ENCODE measurements at places on chromosomes 1 and 21.

GRCh38 chr1:6602669-6603237 lies at the start of gene KLHL21:
Gene KLHL21 (minus strand): TSS chr1:6602869. CDS start chr1:6602817, 52 bp downstream.
- no peak for DNase-seq

DNA sequence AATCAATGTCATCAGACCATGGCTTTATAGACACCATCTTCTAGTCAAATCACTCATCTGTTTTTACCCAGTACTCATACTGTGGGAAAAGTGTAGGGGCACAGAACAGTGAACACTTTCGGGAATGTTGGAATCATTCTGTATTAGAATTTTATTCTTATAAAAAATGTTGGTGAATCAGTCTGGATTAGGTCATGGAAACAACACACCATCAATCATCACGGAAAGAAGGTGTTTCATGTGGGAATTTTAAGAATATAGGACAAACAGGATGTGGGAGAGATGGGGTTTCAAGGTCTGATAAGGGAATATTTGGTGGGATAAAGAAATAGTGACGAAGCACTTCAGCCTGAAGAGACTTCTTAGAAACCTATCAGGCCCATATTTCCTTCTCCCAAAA lies 17.3 kb downstream of the GBP1 start:
- no peak for DNase-seq

- DNase-seq, result no peak
Observed at GRCh38 chr1:68142036-68142435, 90.3 kb downstream of the WLS start.

GRCh38 chr1:180838535-180838934 lies 74.2 kb upstream of the KIAA1614 start:
- DNase-seq, result no peak

- DNase-seq, result no peak
Observed at GRCh38 chr1:204920967-204921366, 50.3 kb downstream of the NFASC start.

GRCh38 chr1:116841569-116842344 lies 68.0 kb upstream of the PTGFRN start:
- no peak for DNase-seq

DNA sequence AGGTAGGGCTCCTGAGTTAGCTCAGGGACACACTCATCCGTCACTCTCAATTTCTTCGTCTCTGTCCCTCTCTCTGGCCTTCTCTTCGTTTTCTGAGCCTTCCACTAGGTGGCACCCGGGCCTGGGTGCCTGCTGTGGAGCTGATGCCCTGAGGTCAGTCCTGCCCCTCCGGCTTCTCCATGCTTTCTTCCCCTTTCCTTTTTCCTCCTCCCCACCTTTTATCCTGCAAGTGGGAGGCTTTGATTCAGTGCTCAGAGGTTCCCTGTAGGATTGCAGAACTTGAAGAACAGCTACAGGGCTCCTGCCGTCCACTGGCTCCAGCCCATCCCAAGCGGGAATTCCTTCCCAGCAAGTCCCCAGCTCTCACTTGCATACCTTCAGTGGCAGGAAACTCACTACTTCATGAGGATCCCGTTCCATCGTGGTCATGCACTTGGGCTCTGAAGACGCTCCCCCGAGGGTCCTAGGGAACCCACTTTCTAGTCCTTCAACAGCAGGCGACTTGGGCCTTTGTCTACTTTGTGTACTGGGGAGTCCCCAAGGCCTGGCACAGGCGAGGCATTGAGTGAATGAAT lies 45.6 kb downstream of the SRRM1 start:
- DNase-seq, result no peak

DNA sequence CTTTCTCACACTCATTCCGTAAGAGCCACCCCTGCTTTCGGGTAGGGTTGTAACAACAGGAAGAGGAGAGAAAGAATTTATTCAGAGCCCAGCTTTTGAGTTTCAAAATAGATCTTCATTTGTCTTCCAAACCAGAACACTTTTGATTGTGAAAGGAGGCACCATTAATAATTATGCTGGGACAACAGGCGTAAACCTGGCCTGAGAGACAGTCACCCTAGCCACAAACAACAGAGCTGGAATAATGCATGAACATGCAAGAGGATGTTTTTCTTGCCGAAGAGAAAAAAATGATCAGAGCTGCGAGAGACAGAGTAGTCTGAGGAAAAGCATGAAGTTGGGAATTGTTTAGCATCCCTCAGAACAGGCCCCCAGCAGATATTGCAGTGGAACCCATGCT lies 18.5 kb upstream of the GREM2 start:
- DNase-seq, result no peak

DNA sequence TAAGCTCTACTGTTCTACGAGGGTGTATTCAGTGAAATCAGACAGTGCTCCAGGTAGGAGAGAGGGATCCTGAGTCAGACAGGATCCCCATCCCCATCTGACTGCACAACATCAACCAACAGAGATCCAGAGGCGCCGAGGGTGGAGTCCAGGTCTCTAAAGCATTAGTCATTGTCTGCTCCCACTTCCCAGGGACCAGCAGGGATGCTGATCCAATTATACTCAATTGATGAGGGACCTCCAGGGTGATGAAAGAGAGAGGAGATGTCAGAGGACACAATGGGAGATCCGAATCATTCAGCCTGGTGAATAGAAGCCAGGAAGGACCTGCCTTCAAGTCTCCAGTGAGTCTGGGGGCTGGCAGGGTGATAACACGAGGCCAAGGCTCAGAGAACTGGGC lies 39.5 kb upstream of the STMN1 start:
- DNase-seq, result no peak

- no peak for DNase-seq
Observed at GRCh38 chr1:85544689-85545215, 35.8 kb upstream of the CCN1 start.

- DNase-seq, result no peak
Observed at GRCh38 chr1:244154872-244155531, 103.9 kb downstream of the ZBTB18 start.

- DNase-seq, result no peak
Observed at GRCh38 chr1:95604771-95605170, 370.8 kb downstream of the RWDD3 start.

GRCh38 chr1:213987927-213988506 lies at the start of gene PROX1:
Gene PROX1 (plus strand): TSS chr1:213987973. CDS start chr1:213996536, 8,563 bp downstream.
- DNase-seq, result peak; percentile 33

DNA sequence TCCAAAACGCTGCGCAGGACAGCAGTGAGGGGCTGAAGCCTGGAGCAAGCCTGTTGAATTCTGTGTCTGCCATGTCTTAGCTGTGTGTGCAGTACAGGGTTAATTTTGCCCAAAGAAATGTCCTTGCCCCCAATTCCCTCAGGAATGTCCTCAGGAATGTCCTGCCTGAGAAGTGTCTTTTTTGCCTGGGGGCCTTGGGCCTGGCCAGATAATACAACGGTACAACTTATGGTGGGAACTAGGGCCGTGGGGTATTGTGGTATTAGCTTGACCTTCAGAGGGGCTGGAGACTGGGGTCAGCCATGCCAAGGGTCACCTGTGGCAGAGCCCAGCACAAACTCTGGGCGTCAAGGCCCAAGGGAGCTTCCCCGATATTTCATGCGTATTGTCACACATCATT lies 107.7 kb downstream of the AJAP1 start:
- no peak for DNase-seq

DNA sequence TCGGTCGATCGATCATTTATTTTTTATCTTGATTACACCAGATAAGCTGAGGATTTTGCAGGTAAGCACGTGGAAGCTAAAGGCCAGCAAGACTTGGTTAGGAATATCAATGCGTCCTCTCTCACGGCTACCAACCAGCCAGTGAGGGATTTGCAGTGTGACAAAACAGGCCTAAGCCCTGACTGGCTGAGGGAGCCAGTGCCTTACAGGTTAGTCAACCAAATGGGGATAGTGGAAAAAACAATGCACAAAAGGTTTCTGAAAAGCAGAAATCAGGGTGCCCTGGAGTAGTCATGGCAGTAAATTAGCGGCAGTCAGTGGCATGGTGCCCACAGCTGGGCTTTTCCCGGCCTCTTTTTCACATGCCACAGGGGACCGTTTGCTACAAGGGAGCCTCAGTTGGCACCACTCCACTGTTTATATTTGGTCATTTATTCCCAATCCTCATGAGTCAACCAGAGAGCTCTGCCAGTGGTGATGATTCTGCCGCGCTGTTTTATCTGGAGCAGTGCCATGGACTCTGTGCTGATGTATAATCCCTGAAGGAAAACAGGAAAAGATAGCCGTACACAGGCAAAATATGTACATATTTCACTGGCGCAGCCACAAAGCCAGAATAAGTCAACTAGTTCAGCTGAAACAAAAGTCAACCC lies 167.6 kb downstream of the RHOU start:
- DNase-seq, result peak; percentile 88

DNA sequence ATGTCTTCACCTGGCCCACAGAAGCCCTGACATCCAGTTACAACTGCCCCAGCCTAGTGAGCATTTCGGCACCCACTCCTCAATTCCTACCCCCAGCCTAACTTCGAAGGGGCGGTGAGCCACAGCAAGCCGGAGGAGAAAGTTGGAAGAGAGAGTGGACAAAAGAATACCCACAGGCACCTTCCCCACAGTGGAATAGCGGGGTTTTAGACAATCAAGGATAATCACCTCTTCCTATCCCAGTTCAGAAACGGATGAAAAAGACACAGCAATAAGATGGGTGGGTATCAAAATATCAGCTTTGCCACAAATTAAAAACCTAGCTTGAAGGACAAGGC lies 1.3 kb upstream of the LSS start:
- no peak for DNase-seq

GRCh38 chr21:26001356-26001755 lies 169.2 kb downstream of the APP start:
- DNase-seq, result no peak

DNA sequence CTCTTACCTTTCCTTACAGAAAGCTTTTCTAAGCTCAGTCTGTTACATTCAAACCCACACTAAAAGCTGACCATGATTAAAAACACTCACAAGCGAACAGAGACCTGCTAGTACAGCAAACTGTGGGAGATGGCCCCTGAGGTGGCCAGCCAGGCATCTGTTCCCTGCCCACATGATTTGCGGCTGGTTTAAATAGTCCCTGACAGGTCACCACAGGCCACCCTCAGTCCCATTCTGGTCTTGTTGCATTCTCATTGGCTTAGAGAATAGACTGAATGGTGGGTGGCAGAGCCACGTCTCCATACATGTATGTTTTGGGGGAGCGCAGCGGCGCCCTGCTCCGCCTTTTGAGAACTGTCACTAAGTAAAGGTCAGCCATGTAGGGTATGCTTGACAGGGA lies 2.3 kb upstream of the ACTA1 start:
- DNase-seq, result no peak

- DNase-seq, result no peak
Observed at GRCh38 chr1:90132306-90132705, 137.4 kb downstream of the ZNF326 start.

DNA sequence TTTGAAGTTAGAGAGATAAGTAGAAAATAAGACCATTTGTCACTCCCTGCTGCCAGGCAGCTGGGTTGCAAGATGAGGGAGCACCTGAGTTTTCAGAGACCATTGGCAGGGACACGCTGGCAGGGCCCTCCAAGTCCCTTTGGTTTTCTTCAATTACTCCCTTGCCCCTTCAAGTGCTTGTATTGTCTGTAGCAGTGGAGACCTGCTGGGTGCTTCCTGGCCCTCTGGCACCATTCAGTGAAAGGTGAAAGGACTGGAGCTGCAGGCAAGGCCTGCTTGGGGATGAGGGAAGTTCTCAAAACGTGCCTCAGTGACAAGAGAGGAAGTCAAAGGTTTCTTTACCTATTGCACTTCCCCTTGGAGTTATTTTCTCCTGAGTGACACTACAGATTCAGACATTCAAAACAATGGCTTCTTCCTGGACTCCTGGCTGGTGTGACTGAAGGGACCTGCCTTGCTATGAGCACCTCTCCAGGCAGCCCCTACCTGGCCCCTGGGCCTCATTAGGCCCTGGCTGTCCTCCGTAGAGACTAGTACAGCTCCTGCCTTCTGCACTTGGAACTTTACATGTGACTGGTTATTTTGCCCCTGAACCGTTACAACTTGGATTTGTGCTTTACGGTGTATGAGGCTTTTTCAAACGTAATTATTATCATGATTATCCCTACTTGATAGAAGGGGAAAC lies 100.1 kb downstream of the C1orf21 start:
- no peak for DNase-seq

- DNase-seq, result no peak
Observed at GRCh38 chr21:42417533-42417932, 13.8 kb downstream of the UBASH3A start.

DNA sequence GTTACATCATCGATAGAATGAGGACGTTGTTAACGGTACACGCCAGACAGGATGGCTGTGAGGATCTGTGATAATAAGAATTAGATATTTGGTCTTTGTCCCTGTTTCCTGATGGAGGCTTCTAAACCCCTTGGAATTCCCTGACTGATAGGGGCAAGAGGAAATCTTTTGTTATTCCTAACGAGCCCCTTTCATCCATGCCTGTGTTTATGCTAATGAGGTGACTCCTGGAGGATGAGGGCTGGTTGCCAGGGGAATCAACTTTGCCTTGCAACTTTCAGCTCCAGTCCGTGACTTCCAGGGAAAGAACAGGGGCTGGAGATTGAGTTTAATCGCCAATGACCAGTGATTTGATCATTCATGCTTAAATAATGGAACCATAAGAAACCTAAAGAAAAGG lies 39.3 kb upstream of the NLRP3 start:
- DNase-seq, result no peak

DNA sequence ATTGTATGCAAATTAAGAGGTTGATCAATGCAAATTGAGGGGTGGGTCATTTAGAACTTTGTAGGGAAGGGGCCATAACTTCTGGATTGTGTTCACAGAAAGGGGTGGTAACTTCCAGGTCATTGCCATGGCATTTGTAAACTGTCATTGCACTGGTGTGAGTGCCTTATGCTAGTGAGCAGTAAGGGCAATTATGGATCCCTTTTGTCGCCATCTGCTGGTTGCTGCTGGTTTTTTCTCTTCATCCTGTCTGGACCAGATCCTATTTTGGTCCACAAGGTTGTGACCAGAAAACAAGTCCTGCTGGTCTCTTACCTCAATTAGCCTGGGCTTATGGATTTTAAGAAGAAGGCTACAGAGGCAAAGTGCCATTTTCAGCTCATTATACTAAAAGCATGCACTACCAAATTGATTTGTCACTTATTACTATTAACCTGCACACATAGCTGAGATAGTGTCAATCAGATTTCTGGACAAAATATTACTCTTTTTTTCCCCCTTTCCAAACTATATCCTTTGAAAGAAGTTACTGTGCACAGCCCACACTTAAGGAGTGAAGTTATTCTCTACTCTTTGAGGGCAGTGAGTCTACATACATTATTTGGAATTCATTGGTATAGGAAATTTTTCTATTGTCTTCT lies 196.2 kb downstream of the ZC3H11B start:
- no peak for DNase-seq

- no peak for DNase-seq
Observed at GRCh38 chr1:160428655-160429054, 28.3 kb downstream of the VANGL2 start.

- no peak for DNase-seq
Observed at GRCh38 chr1:32464716-32465577, at the start of gene ZBTB8B. Gene ZBTB8B (plus strand): TSS chr1:32465072. CDS start chr1:32470625, 5,553 bp downstream.

DNA sequence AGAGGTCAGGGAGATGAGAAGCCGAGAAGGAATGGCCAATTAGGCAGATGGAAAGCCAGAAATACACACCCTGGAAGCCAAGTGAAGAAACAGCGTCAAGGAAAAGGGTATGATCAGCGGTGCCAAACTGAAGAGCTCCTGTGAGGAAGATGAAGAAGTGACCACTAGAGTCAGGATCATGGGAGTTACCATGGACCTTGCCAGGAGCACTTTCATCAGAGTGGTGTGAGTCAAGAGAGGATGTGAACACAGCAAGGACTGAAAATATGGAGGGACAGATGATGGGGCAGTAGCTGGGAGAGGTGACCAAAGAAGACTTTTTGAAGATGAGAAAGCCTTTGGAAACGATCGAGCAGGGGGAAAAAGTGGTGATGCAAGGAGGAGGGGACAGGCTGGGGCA lies 50.4 kb downstream of the CD34 start:
- DNase-seq, result no peak
